ENCODE measurements at places on chromosomes 2 and 18.

DNA sequence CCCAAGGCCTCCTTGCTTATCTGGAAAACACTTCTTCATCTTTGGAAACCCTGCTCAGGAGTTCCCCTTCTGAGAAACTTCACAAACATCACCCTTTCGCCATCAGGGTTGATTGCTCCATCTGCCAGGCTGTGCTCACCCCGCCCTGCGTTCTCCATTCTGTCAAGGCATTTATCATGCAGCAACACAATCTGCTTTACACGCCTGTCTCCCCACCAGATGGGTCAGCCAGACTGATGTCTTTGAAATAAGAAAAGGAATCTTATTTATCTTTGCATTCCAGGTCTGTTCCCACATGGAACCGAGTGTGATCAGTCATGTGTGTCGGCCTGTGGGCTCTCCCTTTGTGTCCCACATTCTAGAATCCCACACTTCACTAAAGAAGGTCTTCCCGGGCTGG lies 110.0 kb upstream of the ARL4C start:
- DNase-seq = no peak

DNA sequence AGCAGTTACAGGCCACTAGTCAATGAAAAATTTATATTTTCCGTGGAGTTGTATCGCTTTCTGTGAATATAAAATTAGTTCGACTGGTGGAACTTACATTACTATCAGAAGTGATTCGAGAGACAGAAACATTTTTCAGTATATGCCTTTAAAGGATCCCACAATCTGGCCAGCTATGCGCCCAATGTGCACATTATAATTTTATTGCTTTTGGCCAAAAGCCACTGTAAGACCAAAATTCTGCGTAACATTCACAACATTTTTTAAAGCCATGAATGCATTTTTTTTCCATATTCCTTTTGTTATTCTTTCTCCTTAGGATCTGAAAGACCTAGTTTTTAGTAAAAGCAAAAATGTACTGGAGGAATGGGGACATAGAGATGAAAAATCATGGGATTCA lies 131.0 kb upstream of the CHAC2 start:
- no peak for DNase-seq

DNA sequence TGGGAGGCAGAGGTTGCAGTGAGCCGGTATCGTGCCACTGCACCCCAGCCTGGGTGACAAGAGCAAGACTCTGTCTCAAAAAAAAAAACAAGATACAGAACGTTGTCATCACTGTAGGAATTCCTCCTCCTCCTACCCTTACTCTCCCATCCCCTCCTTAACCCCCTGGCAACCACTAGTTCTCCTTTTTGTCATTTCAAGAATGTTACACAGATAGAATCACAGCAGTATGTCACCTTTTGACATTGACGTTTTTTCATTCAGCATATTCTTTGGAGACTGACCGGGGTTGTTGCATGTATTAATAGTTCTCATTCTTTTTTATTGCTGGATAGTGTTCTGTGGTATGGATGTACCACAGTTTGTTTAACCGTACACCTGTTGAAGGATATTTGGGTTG lies 32.4 kb downstream of the TTLL4 start:
- DNase-seq = no peak

GRCh38 chr2:8986327-8986976 lies 17.0 kb downstream of the MBOAT2 start:
- DNase-seq = no peak

GRCh38 chr18:63903851-63904570 lies 3.7 kb upstream of the SERPINB10 start:
- DNase-seq = no peak

- DNase-seq = no peak
Measured at GRCh38 chr2:156448766-156449165, 12.6 kb downstream of the GPD2 start.

DNA sequence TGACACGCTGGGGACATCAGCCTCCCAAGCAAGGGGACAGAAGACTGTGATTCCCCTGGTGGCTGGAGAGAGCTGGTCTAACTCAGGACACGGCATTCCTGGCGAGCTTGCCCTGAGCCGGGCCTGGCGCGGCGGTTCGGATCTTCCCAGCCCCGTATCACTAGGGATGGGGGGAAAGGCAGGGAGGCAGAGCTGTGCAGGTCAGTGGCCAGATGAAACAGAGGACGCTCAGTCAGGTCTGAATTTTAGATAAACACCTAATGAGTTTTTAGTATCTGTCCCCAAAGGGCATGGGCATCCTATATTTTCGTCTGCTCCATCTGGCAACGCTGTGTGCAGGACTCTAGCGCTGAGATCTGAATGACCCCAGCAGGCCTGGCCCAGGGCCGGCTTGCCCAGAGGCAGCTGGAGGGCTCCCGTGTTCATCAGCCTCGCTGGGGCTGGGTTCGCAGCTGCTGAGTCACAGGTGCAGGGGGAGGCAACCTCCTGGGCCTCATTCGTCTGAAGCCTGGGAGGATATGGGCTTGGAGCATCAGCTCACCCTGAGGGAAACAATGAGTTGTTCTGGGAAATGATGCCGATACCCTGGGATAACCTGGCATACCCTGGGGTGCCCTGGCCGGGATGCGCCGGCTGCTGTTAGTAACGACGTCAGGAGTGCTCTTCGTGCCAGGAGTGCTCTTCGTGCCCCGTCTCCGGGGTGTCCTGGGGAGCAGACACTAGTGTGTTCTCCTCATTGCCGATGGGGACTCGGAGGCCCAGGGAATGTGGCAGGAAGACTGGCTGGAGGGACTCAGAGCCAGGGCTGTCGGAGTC lies 48.1 kb upstream of the HPCAL1 start:
- DNase-seq = no peak

DNA sequence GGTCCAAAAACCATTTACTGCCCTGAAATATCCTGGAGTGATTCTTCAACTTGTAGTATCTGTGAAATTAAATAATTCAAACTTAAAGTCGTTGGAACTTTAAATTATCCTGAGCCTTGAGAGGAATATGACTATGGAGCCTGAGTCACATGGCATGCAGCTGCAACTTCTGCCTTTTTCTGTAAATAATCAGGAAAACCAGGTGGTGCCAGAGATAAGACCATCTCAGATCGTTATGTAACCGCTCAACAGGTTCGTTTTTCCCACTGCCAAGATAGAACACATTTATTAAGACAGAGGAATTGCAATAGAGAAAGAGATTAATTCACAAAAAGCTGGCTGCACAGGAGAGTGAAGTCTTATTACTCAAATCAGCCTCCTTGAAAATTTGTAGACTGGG lies 876.5 kb downstream of the SUCLG1 start:
- DNase-seq = no peak

DNA sequence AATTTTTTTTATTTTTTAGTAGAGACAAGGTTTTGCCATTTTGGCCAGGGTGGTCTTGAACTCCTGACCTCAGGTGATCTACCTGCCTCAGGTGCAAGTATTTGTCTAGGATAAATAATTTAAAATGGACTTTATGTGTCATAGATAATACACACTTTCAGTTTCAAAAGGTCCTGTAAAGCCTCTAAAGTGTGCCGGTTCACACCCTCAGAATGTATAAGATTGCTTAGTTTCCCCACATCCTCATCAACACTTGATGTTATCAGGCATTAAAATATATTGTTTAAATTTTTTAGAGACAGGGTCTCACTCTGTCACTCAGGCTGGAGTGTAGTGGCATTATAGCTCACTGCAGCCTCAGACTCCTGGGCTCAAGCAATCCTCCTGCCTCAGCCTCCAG lies 170.5 kb downstream of the ANKRD44 start:
- DNase-seq = no peak

DNA sequence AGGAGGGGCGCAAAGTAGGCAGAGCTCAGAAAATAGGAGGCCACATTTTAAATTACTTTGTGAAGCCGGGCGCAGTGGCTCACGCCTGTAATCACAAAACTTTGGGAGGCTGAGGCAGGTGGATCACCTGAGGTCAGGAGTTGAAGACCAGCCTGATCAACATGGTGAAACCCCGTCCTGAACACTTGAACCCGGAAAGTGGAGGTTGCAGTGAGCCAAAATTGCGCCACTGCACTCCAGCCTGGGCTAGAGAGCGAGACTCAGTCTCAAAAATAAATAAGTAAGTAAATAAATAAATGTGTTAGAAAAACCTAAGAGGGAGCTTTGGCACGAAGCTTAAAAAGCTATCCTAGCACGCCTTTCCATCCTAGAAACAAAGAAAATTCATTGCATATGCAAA lies 105.5 kb downstream of the TFCP2L1 start:
- no peak for DNase-seq

GRCh38 chr2:200353120-200353519 lies 46.6 kb downstream of the SPATS2L start:
- no peak for DNase-seq

DNA sequence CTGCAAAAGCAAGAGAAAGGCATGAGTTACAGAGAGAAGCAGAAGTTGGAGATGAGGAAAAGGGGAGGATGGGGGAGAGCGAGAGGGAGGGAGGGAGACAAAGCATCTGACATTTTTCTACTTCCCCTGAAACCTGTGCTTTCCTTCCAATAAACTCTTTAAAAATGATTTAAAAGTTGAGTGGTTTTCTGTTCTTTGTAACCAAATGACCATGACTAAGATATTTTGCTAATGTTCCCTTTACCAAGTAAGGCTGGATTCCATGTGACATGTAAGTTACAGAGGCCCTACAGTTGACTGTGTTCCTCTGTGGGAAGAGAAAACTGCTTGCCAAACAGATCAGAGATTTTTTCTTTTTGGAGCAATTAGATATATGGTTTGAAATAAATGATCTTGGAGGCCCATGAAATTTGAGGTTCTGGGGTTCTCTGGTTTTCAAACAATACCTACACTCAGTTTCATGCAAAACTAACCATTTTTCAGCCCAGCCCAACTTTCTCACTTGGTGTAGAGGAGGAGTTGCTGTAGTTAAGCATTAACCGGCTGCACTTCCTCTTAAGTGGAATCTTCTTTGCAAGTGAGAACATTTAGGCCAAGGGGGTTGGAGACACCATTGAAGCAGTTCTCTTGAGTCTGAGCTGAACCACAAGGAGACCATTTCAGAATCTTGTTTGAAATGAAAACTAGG lies 34.5 kb downstream of the INSIG2 start:
- no peak for DNase-seq

GRCh38 chr18:26228562-26229260 lies 2.5 kb downstream of the TAF4B start:
- DNase-seq = no peak

GRCh38 chr2:33706410-33706809 lies 107.3 kb upstream of the FAM98A start:
- DNase-seq = no peak

DNA sequence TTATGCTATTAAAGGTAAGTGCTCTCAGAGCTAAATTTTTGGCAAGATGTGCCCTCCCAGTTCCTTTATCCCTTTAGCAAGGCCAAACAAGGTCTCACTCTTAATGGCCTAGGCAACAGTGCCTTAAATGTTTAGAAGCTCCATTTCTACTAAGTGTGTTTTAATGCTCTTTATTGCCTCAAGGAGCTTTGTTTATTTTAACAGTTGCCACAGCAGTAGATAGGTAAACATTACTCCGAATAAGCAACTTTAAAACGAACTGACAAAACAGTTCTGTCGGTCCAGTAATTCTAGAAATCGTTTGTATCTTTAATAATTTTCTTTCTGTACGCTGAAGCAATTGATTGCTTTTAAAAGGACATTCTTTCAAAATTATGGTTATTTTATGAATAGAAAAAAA lies 74.5 kb downstream of the PIEZO2 start:
- DNase-seq = no peak

GRCh38 chr18:7021994-7022840 lies 95.4 kb downstream of the LAMA1 start:
- DNase-seq = no peak

Measured in stimulated activated CD8-positive, alpha-beta memory T cell treated with anti-CD3 and anti-CD28 coated beads, Interleukin-4, amount 100 ng/mL, for 1 hour (primary cell).